Pulmonary artery endothelial cell (primary cell): ENCODE measurements at places on chromosomes 13 and 19.

DNA sequence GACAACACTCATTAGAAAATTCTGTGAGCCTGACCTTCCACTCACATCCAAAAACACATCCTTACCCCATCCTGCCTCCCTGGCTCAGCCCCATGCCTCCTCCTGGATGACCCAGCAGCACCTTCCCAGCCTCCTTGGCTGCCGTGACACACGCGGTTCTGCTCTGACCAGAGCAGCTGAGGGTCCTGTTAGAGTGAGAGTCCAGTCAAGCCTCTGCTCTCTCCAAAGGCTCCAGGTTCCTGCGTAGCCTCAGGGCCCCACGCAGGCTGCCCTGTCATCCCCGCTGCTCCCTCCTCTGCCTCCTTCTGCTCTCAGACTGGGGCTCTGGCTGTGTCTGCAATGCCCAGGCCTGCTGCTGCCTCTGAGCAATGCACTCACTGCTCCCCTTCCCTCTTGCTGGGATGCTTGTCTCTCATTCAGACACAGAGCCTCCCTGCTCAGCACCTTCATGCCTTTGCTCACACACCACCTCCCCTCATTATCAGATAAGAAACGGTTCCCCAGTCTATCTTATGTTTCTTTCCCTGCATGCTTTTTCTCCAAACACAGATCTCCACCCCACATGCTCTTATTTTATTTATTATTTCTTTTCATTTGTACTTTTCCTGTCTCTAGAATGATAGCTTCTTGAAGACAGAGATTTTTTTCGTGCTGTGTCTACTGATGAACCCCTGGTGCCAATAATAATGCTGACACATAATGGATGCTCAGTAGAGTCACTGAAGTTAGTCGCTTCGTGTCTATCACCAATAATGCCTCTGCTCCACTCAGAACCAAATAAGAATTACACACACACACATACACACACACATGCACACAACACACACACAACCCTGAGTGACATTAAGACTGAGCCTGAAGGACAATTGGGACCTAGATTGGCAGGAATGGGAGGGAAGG, 10.2 kb upstream of the SIGLEC6 start:
- DNase-seq, result no peak

GRCh38 chr19:31838163-31838815, 489.1 kb upstream of the TSHZ3 start:
- no peak for DNase-seq

DNA sequence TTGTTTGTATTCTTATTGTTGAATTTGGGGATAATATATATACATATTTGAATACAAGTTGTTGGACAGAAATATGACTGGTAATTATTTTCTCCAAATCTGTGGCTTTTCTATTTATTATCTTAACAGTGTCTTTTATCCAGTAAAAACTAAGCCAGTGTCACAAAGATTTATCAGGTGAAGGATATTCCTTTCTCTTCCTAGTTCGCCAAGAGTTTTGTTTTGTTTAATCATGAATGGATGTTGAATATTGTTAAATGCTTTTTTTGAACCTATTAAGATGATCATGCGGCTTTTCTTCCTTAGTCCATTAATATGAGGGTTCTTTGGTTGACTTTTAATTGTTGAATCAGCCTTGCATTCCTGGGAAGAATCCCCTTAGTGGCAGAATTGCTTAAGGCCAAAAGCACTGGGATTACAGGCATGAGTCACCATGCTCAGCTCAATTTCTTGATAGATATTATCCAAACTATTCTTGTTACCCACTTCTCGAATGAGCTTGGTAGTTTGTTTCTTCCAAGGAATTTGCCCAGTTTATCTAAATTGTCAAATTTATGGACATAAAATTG, 53.3 kb downstream of the TEX26 start:
- no peak for DNase-seq

- DNase-seq, result no peak
These were observed 17.3 kb downstream of the CKM start for GRCh38 chr19:45305421-45305820.
